ENCODE measurements at places on chromosomes 13 and 19. TPM values are rescaled to one million over a fixed set of nuclear protein-coding genes. Genes with fewer than 3 reads are reported as not detected.

ZNF583 gene
- 4.1 TPM for total RNA-seq

WDR83 gene
- total RNA-seq = 36.3 TPM

PLVAP gene
- total RNA-seq = 37.0 TPM

SYCN gene
- not detected for total RNA-seq

SLC7A10 gene
- total RNA-seq = 0.48 TPM

ZNF418 gene
- 3.4 TPM for total RNA-seq

HPN gene
- total RNA-seq = 0.68 TPM

SIGLEC5 gene
- not detected for total RNA-seq

KIR2DL3 gene
- not detected for total RNA-seq

PLEKHA4 gene
- 5.6 TPM for total RNA-seq

EBI3 gene
- 3.7 TPM for total RNA-seq

C19orf53 gene
- 85.9 TPM for total RNA-seq

LHFPL6 gene
- 18.6 TPM for total RNA-seq

CEACAM7 gene
- 2,498 TPM for total RNA-seq

KLK10 gene
- total RNA-seq = 1.3 TPM

TEX30 gene
- not detected for total RNA-seq

NLRP11 gene
- not detected for total RNA-seq

C19orf33 gene
- 76.0 TPM for total RNA-seq

C13orf46 gene
- total RNA-seq = 0.41 TPM

CD209 gene
- 1.00 TPM for total RNA-seq

RXFP2 gene
- total RNA-seq = not detected

TBXA2R gene
- total RNA-seq = not detected

ZNRF4 gene
- not detected for total RNA-seq

WDR62 gene
- total RNA-seq = 20.7 TPM

ZNF829 gene
- 1.9 TPM for total RNA-seq

SLITRK5 gene
- total RNA-seq = 0.14 TPM

SHISA7 gene
- total RNA-seq = 0.75 TPM

APLP1 gene
- total RNA-seq = 4.0 TPM

KCNC3 gene
- 0.27 TPM for total RNA-seq

OLFM2 gene
- total RNA-seq = 2.0 TPM

PCDH20 gene
- total RNA-seq = not detected

TEX101 gene
- not detected for total RNA-seq

TNFAIP8L1 gene
- 12.0 TPM for total RNA-seq

ZNF600 gene
- 36.0 TPM for total RNA-seq

IL11 gene
- not detected for total RNA-seq

HIF3A gene
- total RNA-seq = 54.1 TPM

FGF22 gene
- total RNA-seq = not detected

APOE gene
- total RNA-seq = 214 TPM

ELSPBP1 gene
- not detected for total RNA-seq

ANGPTL4 gene
- 8.4 TPM for total RNA-seq

ZNF554 gene
- 5.6 TPM for total RNA-seq

IFNL1 gene
- total RNA-seq = not detected

SIGLEC11 gene
- total RNA-seq = 1.2 TPM

NTN5 gene
- 1.1 TPM for total RNA-seq

UBE2L5 gene
- total RNA-seq = not detected

ZNF667 gene
- 0.82 TPM for total RNA-seq

LRRC63 gene
- total RNA-seq = not detected

UHRF1 gene
- total RNA-seq = 2.9 TPM

ATP4B gene
- total RNA-seq = not detected

ZNF71 gene
- total RNA-seq = 5.1 TPM

ZSCAN4 gene
- total RNA-seq = not detected

GAPDHS gene
- not detected for total RNA-seq

WDR88 gene
- total RNA-seq = not detected

CGB8 gene
- not detected for total RNA-seq
